ENCODE measurements at places on chromosomes 3 and 15.
A peak's percentile ranks its signal among the peaks of the same experiment; 100 is the strongest.

- DNase-seq: no peak
Observed at GRCh38 chr15:33551860-33552259, 241.1 kb downstream of the RYR3 start.

- no peak for DNase-seq
Observed at GRCh38 chr3:155179966-155180757, 100.0 kb downstream of the MME start.

DNA sequence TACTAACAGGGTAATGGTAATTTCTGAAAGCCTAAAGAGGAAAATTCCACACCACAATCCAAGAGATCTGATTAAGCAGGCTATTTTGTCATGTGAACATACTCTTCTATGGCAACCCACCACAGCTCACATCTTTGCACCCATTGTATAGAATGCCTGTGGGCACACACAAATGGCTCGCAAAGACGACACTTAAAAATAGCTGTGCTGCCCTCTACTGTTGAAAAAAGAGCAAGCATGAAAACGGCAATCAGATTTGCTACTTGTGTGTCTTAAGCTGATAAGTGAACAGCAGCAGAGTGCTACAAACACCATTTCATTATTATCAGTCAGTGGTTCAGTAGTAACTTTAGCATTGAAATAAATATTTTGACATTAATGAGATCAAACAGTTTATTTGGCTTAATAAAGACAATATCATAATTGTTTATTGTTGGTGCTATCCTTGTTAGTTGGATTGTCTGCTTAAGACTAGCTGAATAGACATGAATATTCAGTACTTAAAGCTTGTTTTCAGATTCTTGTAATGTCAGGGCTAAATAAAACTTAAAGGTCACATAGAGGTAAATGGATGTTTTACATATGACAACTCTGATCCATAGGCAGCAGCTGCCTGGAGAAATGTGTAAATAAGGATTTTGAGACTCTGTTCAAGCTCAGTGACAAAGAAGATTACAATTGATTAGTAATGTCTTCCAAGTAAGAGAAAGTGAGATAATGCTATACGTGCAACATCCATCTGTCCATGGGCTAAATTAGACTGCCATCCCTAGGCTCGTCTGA is 199.1 kb downstream of the LRRN1 start:
- no peak for DNase-seq

GRCh38 chr15:61480863-61481262 is 251.8 kb upstream of the RORA start:
- DNase-seq: no peak

DNA sequence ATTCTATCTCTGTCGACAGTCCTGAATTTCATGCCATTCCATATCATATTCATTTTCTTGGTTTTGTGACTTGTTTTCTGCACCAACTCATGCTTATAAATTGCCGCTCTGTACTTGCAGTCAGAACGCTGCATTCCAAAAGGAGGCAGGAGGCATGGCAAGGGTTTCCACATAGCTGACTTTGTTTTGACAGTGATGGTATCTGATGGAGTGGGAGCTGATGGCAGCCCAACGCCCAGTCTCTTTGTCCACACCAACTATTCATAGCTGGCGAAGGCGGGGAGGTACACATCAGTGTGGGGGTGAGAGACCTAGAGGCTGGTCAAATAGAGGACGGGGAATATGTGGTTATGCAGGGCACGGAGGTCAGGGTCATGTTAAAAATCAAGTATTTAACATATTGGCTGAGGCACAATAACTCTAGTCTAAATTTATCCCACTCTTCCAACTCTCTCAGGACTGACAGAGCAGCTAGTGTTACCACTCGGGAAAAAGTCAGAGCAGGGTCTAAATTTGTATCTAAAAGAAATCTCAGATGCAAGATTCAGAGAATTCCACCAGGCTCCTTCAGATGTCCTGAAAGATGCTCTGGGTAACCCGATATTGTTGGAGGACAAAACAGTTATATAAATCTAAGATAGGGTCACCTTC is 67.8 kb upstream of the ATP13A3 start:
- no peak for DNase-seq

- DNase-seq: no peak
Observed at GRCh38 chr3:152574461-152575079, 260.4 kb upstream of the P2RY1 start.

DNA sequence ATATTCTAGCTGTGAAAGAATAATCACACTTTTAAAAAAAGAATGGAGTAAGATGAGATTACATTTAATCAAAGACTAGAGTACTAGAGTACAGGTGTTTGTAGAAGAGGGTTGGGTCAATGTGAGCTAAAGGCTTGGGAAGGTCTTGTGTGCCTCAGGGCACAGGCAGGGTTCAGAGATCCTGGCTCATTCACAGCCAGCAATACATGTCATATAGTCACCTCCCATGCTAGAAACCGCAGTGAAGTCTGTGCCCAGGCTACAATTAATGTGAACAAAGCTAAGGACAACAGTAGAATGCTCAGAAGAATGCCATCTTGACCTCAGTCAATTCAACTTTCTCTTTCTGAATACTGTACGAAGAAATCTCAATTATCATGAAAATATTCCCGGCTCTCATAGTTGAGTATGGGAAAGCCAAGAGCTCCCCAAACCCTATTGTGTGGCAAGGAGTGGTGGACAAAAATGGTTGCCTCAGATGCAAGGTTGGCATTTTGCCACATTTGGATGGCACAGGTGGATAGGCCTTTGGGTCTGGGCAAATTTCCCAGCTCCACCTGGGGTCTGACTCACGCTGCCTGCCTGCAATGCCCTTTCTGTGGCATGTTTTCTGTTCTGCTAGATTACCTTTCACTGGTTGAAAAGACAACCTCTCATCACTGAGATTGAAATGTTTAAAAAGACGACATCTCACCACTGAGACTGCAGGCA is 70.2 kb downstream of the NMD3 start:
- DNase-seq: no peak

DNA sequence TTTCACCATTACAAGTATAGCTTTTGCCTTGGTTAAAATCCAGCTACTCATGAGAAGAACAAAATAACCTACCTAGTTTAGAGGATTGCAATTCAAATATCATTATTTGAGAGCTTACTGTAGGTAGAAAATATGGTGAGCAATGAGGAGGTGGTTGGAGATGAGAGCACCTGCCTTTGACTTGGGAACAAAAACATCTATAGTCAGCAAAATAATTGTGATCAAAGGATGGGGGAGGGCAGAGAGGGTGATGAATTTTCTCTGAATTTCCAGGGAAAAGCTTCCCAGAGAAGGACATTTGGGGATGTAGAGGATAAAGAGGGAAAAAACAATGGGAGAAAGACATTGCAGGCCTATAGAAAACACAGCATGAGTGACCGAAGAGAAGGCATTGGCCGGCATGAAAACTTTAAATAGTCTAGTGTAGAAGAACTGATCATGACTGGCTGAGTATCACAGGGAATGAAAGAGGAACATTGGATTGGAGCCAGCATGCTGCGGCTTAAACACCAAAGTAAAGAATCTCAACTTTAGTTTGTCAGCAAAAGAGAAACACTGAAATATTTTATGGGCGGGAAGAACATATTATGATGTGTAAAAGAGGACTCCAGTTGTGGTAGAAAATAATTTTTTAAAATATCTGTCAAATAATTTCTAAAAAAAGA is 581.3 kb downstream of the UNC13C start:
- no peak for DNase-seq

GRCh38 chr3:4323246-4324027 is 20.3 kb downstream of the SETMAR start:
- DNase-seq: no peak

- DNase-seq: no peak
Observed at GRCh38 chr15:40452296-40453090, 11.7 kb downstream of the BAHD1 start.

GRCh38 chr3:178707311-178708031 is 171.2 kb downstream of the KCNMB2 start:
- DNase-seq: no peak

DNA sequence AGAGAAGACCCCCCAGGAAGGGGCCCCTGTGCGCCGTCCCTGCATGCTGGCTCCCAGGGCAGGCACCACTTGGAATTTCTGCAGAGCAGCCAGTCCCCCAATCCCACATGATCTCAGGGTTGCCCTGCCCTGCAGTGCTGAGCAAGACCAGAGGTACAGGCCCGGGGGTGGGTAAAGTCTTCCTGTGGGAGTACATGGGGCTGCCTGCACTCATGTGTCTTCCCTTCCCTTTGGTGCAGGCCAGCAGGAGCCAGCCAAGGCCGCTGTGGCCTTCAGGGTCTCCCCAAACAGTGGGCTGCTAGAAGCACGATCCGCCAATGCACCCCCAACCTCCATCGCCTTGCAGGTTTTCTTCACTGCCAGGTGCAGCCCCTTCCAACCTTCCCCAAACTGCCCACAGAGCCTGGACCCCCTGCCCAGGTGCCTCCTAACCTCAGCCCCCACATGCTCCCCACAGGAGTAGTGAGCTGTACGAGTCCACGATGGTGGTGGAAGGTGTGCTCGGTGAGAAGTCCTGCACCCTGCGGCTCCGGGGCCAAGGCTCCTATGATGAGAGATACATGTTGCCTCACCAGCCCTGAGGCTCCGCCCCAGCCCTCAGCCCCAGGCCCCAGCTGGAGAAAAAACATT is 15.0 kb downstream of the ACAA1 start:
- DNase-seq: peak; percentile 13

- peak; percentile 34 for DNase-seq
Observed at GRCh38 chr15:77538793-77539497, 93.8 kb downstream of the LINGO1 start.

DNA sequence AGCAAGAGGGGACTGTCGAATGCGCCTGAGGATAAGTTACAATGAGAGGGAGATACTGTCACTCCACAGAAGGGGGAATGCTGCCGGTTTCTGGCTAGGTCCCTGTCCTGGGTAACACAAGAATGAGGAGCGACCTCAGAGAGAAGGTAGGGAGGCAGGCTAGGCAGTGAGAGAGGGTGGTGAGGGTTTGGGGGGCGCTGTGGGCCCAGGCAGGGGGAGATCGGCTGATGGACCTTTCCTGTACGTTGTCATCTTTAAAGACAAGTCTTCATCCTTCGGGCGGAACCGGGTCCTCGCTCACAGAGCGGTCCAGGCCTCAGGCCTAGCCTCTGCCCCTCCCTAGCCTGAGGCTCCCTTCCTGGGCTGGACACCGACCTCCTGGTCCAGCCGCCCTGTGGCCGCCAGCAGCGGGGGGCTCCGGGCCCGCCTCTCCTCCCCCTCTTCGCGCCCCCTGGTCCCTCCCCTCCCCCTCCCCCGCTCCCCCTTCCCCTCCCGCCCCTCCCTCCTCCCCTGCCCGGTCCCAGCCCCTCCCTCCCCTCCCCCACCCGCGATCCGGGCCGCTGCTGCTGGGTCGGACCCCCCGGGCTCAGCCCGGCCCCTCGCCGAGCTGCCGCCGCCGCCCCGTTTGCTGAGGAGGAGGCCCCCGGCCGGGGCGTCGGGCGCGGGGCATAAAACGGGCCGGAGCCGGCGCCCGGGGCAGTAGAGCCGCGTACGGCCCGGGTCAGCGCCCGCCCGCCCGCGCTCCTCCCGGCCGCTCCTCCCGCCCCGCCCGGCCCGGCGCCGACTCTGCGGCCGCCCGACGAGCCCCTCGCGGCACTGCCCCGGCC is at the start of gene CHRD:
TSS of gene CHRD (plus strand) at position 697 of the 827 bp plus-strand sequence. CDS start 265 bp downstream, outside the sequence.
- peak; percentile 77 for DNase-seq

GRCh38 chr3:134279466-134279865 is 28.8 kb upstream of the RYK start:
- DNase-seq: no peak

DNA sequence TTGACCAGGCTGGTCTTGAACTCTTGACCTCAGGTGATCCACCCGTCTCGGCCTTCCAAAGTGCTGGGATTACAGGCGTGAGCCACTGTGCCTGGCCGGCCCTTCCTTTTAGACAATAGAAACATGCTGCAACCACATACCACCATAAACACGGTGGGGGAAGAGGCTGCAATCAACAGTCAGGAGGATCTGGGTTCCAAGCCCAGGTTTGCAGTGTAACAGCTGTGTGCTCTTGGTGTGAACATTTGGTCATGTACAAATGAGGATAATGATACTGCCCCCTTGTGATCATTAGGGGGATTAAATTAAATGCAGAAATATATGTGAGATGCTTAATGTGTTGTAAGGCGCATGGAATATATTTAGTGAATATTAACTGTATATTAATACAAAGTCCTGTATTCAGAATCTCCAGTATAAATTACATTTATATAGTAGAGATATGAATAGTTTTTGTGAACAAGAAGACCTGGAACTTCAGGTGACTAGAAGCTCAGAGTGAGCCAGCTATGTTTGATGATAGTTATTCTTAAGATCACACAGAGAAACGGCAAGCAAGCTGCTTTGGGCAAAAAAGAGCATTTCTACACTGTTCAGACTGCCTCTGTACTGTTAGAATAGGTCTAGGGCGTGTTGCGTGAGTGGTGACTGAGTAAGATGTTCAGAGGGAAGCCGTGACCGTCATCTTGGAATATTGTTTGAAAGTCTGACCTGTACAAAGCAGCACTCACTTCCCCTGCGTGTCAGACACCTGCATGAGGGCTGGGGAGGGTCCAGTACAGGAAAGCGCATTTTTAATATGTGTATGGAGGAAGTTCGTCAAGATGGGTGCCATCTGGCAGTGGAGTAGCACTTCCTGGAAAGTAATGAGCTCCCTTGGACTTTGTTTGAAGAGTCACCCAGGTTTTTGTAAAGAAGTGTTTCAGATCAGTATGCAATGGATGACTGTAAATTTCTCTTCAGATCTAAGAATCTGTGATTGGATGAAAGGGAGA is 125.8 kb downstream of the PGPEP1L start:
- DNase-seq: no peak
